WTC11 (cell line): ENCODE measurements at places on chromosomes 4 and X.

DNA sequence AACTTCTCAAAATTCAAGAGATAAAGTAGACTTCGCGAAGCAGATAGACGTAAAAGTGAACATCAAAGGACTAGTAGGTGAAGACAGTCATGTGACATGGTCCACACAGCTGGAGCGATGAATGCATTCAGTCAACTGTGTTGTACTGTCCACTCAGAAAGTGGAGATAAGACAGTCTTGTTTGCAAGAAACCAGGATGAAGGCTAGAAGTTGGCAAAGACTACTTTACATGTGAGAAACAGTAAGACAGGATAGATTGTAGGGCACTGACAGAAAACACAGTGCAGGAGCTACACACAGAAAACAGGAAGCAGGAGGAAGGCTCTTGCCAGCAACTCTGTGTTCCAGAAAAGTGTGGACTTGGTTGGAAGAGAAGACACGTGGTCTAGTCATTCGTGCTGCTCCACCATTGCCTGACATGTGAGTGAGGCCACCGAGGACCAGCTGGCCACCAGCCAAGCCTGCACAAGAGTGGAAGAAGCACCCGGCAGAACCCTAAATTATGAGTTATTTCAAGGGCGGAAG is 78.9 kb downstream of the FAT1 start:
- no peak for DNase-seq

DNA sequence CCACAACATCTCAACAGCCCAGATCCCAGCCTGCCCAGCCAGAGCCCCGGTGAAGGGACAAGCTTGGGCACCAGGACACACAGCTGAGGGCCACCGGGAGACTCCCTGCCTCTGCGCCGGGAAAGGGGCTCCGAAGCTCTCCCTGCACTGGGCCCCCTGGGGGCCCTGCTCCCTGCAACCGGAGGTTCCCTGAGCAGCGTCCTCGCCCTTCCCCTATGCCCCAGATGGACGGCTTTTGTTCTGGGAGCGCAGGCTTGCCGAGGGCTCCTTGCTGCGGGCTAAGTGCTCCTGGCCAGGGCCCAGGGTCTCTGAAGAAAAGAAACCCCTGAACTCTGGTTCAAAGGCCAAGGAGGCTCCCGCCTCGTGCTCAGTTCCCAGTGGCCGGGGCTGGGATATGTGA is 899 bp upstream of the ZFP92 start:
- no peak for DNase-seq

GRCh38 chr4:115275615-115276014 is 162.2 kb upstream of the NDST4 start:
- no peak for DNase-seq

- no peak for DNase-seq
Observed at GRCh38 chr4:69668680-69669079, 15.6 kb upstream of the UGT2A1 start.

DNA sequence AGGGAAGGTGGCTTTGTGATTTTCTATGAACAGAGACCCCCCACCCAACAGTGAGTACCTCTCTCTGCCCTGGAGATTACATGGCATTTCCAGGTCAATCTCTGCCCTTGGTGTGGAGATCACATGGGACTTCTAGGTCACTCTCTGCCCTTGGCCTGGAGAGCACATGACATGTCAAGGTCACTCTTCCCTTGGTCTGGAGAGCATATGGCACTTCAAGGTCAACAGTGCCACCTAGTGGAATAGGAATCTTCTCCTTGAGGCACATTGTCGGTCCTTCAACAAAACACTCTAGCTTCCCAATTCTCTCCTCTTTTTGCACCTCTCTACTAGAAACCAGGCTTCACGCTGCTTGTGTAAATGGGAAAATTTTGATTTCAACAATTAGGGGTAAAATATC is 66.2 kb upstream of the TACR3 start:
- peak; percentile 46 for DNase-seq

GRCh38 chr4:1041147-1041935 is 29.9 kb downstream of the FGFRL1 start:
- no peak for DNase-seq

DNA sequence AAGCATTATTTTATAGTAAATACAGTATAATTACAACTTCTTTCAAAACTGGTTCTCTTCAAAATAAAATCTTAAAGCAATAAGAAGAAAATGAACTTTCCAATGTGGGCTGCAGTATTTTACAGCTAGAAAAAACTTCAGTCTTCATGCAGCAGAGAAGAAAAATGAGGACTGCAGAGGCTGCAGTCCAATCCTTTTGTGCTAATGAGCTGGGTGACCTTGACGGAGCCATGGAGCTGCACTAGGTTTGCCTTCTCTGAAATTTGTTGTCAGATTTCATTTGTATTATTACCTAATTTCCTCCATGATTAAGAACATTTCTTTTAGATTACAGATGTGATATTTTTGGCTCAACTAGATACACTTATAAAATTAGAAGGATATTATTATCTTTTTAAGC is 245.2 kb upstream of the ADAMTS3 start:
- no peak for DNase-seq

GRCh38 chrX:136810493-136810892 is 29.8 kb upstream of the ARHGEF6 start:
- no peak for DNase-seq

- no peak for DNase-seq
Observed at GRCh38 chr4:80254114-80254513, 12.3 kb upstream of the FGF5 start.

DNA sequence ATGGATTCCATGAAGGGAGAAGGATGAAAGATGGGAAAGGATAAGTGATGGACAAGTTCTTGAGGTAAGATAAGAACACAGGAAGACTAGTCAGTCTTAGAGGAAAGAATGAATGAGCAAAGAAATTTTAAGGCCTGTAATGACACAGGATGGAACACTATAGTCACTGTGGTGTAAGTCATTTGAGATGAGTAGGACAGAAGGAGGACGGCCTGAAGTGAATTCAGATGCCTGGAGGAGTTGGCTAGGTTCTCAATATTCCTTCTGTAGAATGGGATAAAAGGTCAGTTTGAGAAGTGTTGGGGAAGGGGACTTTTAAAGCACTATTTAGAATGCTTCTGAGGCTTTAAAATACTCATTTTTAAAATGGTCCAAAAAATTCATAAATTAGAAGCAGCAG is 3.9 kb downstream of the MSMO1 start:
- DNase-seq, result no peak

DNA sequence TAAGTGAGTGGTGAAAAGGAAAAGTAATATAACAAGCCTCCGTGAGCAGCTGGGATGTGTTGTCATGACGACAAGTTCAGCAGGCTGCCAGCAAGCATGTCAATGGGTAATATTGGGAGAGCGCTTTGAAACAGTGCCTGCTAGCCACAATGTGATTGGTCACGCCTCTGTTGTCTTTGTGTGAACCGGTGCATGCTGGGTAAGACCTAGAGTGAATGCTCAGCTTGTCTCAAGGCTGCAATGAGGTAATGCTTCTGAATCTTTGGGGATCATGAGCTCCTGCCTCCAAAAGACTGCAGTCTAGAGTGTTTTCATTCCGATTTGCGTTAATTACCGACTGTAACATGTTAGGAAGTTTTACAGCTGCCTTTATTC is 54.9 kb downstream of the STOX2 start:
- DNase-seq, result peak; percentile 21

DNA sequence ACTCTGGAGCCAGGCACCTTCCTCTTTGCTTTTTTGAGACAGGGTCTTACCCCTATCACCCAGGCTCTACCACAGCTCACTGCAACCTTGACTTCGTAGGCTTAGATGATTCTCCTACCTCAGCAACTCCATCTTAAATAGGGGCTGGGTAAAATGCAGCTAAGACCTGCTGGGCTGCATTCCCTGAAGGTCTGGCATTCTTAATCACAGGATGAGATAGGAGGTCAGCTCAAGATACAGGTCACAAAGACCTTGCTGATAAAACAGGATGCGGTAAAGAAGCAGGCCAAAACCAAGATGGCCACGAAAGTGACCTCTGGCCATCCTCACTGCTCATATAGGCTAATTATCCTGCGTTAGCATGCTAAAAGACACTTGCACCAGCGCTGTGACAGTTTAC is 770.8 kb upstream of the PRKX start:
- no peak for DNase-seq

GRCh38 chrX:77434962-77435361 is 12.2 kb upstream of the FGF16 start:
- no peak for DNase-seq

DNA sequence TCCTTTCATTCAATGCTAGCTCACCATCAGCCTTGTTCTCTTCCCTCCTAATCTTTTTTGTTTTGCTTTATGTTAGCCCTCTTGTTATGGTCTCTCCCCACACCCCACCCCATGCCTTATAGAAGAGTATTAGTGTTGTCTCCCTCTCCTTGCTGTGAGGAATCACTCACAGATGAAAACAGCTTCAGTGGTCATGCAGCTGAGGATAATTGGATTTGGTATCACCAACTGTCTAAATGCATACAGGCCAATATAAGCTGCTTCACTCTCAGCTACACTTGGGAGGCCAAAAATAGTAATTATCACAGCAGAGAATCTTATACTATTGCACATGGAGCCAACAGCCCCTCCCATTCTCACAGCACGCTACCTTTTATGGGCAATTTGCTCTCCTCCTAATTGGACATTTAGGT is 494.6 kb upstream of the FAM241A start:
- no peak for DNase-seq

- DNase-seq, result no peak
Observed at GRCh38 chrX:78658845-78659744, at the start of gene RTL3. Gene RTL3, minus strand, starts transcription at chrX:78659328. Its CDS starts 908 bp downstream, at chrX:78658420.

- DNase-seq, result no peak
Observed at GRCh38 chr4:165726831-165727230, 146.2 kb upstream of the TLL1 start.

- peak; percentile 63 for DNase-seq
Observed at GRCh38 chrX:31266203-31267076, 194.6 kb upstream of the FTHL17 start.

- DNase-seq, result no peak
Observed at GRCh38 chr4:6476893-6477292, 4.5 kb upstream of the PPP2R2C start.

GRCh38 chr4:171390626-171391025 is 422.6 kb upstream of the GALNTL6 start:
- DNase-seq, result no peak

- no peak for DNase-seq
Observed at GRCh38 chr4:56462157-56462556, 5.3 kb upstream of the SRP72 start.

DNA sequence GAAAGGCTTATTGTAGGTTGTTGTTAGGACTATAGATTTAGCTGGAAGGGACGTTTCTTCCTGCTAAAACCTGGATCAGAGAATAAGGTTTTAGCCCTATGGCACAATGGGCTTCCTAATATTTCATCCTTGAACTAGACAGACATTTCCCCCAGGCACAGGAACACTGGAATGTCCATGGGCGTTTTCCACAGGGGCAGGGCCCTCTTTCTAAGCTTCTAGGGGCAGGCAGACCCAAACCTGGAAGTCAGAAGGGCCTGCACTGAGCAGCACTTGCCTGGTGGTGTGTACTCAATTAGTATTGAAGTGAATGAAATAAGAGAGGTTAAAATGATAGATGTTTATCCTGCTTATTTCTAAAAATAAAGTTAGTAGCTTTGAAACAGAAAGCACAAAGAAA is 41.1 kb downstream of the CASP6 start:
- no peak for DNase-seq

DNA sequence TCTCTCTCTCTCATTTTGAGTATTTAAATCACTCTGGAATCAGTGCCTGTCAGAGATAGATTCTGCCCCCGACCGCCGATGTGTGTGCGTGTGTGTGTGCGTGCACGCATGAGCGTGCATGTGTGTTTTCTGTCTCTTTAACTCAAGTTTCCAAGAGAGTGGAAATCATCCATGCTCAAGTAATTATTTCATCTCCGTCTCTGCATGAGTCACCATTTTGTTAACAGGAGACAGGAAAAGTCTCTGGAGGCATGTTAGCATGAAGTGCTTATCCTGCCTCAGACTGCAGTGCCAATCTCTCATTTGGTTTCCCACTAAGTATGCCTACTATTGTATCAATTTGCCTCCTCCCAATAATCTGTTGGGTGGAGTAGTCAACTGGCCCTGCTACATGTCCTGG is 182.9 kb upstream of the NHS start:
- DNase-seq, result no peak

DNA sequence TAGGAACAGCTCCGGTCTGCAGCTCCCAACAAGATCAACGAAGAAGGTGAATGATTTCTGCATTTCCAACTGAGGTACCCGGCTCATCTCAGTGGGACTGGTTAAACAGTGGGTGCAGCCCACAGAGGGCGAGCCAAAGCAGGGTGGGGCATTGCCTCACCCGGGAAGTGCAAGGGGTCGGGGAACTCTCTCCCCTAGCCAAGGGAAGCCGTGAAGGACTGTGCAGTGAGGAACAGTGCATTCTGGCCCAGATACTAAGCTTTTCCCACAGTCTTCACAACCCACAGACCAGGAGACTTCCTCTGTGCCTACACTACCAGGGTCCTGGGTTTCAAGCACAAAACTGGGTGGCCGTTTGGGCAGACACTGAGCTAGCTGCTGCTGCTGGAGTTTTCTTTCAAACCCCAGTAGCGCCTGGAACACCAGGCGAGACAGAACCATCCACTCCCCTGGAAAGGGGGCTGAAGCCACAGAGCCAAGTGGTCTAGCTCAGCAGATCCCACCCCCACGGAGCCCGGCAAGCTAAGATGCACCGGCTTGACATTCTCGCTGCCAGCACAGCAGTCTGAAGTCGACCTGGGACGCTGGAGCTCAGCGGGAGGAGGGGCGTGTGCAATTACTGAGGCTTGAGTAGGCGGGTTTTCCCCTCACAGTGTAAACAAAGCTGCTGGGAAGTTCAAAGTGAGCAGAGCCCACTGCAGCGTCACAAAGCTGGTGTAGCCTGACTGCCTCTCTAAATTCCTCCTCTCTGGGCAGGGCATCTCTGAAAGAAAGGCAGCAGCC is 84.6 kb downstream of the THOC2 start:
- DNase-seq, result peak; percentile 60

GRCh38 chr4:14742054-14742453 is 260.2 kb upstream of the CPEB2 start:
- DNase-seq, result no peak

- no peak for DNase-seq
Observed at GRCh38 chrX:94560930-94561329, 886.9 kb downstream of the FAM133A start.

DNA sequence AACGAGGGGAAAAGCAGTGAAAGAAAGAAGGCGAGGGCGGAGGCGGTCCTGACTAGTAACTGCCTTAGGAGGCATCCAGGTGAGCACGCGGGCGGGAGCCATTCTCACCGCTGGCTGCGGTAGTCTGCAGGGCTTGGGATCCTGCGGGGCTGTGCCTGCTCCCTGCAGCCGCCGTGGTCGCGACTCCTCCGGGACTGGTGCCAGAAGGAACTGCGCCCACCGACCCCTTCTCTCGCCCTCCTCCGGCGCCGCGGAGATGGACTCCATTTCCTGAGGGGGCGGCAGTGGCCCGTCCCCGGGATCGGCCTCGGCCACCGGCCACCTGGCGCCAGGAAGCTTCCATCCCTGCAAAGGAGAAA is 543 bp downstream of the NFXL1 start:
- DNase-seq, result peak; percentile 60

GRCh38 chr4:95267081-95267480 is 281.7 kb downstream of the UNC5C start:
- DNase-seq, result no peak

GRCh38 chr4:23851464-23851863 is 38.4 kb downstream of the PPARGC1A start:
- DNase-seq, result no peak
